ENCODE measurements at places on chromosomes 7 and 10. TPM values are rescaled to one million over a fixed set of nuclear protein-coding genes. Genes with fewer than 3 reads are reported as not detected.

PALS2 gene
- total RNA-seq = 21.6 TPM

FAM241B gene
- 11.7 TPM for total RNA-seq

DNA sequence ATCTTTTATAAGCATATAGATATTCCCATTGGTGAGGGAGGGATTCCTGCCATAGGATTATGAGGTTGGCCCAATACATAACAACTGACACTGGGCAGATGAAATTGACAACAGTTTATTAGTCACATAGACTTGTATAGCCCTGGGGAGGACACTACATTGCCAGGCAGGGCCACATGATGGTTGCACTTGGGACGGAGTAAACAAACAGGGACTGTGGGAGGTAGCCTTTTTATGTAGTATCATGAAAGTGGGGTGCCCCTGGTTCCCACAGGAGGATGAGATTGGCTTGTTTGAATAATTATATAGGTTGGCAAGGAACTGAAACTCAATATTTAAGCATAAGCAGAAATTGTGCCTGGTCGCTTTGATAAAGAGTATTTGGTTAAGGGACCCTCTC, 23.5 kb downstream of the TRIM24 start:
- H3K27me3 ChIP-seq = no peaks in the 10 kb centered on the region
- H3K27ac ChIP-seq = no peak overlapping the region
- DNase-seq = no peak
- H3K4me1 ChIP-seq = peaks cover 24% of the 10 kb centered on the region
- peaks cover 26% of the 10 kb centered on the region for H3K36me3 ChIP-seq

- no peak overlapping the region for H3K4me3 ChIP-seq
- no peaks in the 10 kb centered on the region for H3K27me3 ChIP-seq
- DNase-seq = no peak
- no peaks in the 10 kb centered on the region for H3K36me3 ChIP-seq
- no peak overlapping the region for H3K27ac ChIP-seq
These were observed 308.7 kb upstream of the BMPER start for GRCh38 chr7:33596686-33597085.

- H3K4me1 ChIP-seq = no peaks in the 10 kb centered on the region
- no peaks in the 10 kb centered on the region for H3K27me3 ChIP-seq
- peaks cover 3% of the 10 kb centered on the region for H3K36me3 ChIP-seq
- no peak overlapping the region for H3K4me3 ChIP-seq
- H3K27ac ChIP-seq = no peak overlapping the region
- no peak for DNase-seq
These were observed 25.5 kb upstream of the RGS10 start for GRCh38 chr10:119567978-119568377.

DNA sequence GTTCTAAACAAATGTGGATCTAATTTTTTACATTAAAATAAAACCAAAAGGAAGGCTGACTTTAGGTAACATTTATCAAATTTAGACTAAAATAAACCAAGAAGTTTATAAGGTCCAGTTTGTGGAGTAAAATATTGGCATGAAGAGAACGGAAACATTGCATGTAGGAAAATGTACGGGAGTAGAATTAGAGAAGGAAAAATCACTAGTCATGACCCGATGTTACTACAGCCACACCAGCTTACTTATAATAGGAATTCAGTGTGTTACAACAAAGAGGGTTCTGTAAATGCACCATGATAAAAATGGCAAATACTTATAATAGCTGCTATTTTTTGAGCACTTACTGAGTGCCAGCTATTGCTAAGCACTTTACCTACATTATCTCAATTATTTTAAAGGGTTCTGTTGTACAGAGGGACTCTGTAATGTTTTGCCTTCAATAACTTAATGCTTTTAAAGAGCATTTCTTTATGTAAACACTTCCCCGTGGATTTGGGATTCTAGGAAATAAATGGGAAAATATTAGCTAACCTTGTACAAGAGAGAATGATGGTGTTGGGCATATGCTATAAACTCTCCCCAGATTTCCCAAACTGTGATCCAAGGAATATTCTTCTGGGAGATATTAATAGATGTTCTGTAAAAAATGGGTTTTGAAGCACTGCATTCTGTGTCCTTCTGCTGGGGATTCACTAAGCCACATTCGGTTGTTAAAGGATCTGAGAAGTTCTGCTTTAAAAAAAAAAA, 296.7 kb downstream of the BBS9 start:
- H3K27me3 ChIP-seq = no peaks in the 10 kb centered on the region
- no peak overlapping the region for H3K27ac ChIP-seq
- DNase-seq = no peak

GRCh38 chr7:128174386-128174785, 66.7 kb upstream of the LEP start:
- H3K4me1 ChIP-seq = peaks cover 7% of the 10 kb centered on the region
- peaks cover 37% of the 10 kb centered on the region for H3K27me3 ChIP-seq
- no peak for DNase-seq

Data from activated naive CD8-positive, alpha-beta T cell treated with anti-CD3 and anti-CD28 coated beads, Interleukin-2, amount 10 ng/mL, durations not matched to agents 7 days and 5 days (primary cell).